Activated CD4-positive, alpha-beta T cell treated with anti-CD3 and anti-CD28 coated beads, Interleukin-2, amount 10 ng/mL, durations not matched to agents 24 days and 14 days (primary cell): ENCODE measurements at places on chromosomes 2 and 18. TPM values are rescaled to one million over a fixed set of nuclear protein-coding genes. Genes with fewer than 3 reads are reported as not detected.

GRCh38 chr2:65980531-65980930 lies 454.4 kb upstream of the MEIS1 start:
- H3K27ac ChIP-seq = no peak overlapping the region
- no peaks in the 10 kb centered on the region for H3K4me1 ChIP-seq
- no peaks in the 10 kb centered on the region for H3K27me3 ChIP-seq
- no peak for DNase-seq

- H3K36me3 ChIP-seq = no peaks in the 10 kb centered on the region
- no peak overlapping the region for H3K27ac ChIP-seq
- no peak for DNase-seq
These were observed 28.9 kb downstream of the PTGR3 start for GRCh38 chr18:75179819-75180600.

GRCh38 chr2:127873707-127874303 lies 12.0 kb downstream of the AMMECR1L start:
- peaks cover 23% of the 10 kb centered on the region for H3K4me1 ChIP-seq
- H3K36me3 ChIP-seq = peaks cover 46% of the 10 kb centered on the region
- no peak overlapping the region for H3K27ac ChIP-seq
- H3K4me3 ChIP-seq = no peak overlapping the region
- DNase-seq = no peak

- no peaks in the 10 kb centered on the region for H3K36me3 ChIP-seq
- peaks cover 45% of the 10 kb centered on the region for H3K27me3 ChIP-seq
- H3K4me1 ChIP-seq = no peaks in the 10 kb centered on the region
- no peak overlapping the region for H3K27ac ChIP-seq
- no peak overlapping the region for H3K4me3 ChIP-seq
These were observed 12.2 kb upstream of the GMPPA start for GRCh38 chr2:219486380-219486959.

- peaks cover 2% of the 10 kb centered on the region for H3K4me1 ChIP-seq
- DNase-seq = no peak
- H3K36me3 ChIP-seq = no peaks in the 10 kb centered on the region
- no peak overlapping the region for H3K4me3 ChIP-seq
- H3K27me3 ChIP-seq = no peaks in the 10 kb centered on the region
These were observed 186.6 kb downstream of the NOL4 start for GRCh38 chr18:34038086-34038485.

- H3K4me3 ChIP-seq = peak overlapping the region; percentile 84
- H3K4me1 ChIP-seq = peaks cover 48% of the 10 kb centered on the region
- peaks cover 2% of the 10 kb centered on the region for H3K27me3 ChIP-seq
- DNase-seq = peak; percentile 89
- peak overlapping the region; percentile 96 for H3K27ac ChIP-seq
- H3K36me3 ChIP-seq = peaks cover 45% of the 10 kb centered on the region
These were observed 4.5 kb downstream of the ZFP36L2 start for GRCh38 chr2:43221763-43222474.

GRCh38 chr2:242004902-242005230 lies 135.3 kb downstream of the RTP5 start:
- no peak overlapping the region for H3K4me3 ChIP-seq
- H3K27ac ChIP-seq = no peak overlapping the region
- peaks cover 4% of the 10 kb centered on the region for H3K4me1 ChIP-seq
- H3K27me3 ChIP-seq = no peaks in the 10 kb centered on the region
- DNase-seq = no peak
- H3K36me3 ChIP-seq = no peaks in the 10 kb centered on the region

Gene ONECUT2
- not detected in 2 replicates for total RNA-seq

Gene PLB1
- 0.63 and 1.8 TPM in 2 replicates for total RNA-seq

Gene NDC80
- 42.4 and 50.5 TPM in 2 replicates for total RNA-seq

Gene CHPF
- 37.8 and 38.3 TPM in 2 replicates for total RNA-seq
